Stimulated activated CD8-positive, alpha-beta memory T cell treated with anti-CD3 and anti-CD28 coated beads, Interleukin-2, amount 100 ng/mL, for 1 hour (primary cell): ENCODE measurements at places on chromosomes 1 and 21.

DNA sequence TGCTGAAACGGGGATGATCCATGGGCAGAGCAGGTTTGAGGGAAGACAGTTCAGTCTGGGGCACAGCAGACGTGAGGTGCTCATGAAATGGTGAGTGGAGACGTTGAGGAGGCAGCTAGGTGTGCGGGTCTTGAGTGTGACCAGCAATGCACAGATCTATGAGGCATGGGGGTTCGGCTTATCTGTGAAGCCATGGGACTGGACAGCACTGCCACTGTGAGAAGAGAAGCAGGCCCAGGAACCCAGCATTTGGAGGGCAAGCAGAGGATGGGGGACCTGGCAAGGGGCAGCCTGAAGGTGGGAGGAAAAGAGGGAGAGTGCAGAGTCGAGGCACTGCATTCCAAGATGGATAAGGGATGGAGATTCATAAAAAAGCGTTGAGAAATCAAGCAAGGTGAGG is 8.0 kb downstream of the CSF1 start:
- no peak for DNase-seq

DNA sequence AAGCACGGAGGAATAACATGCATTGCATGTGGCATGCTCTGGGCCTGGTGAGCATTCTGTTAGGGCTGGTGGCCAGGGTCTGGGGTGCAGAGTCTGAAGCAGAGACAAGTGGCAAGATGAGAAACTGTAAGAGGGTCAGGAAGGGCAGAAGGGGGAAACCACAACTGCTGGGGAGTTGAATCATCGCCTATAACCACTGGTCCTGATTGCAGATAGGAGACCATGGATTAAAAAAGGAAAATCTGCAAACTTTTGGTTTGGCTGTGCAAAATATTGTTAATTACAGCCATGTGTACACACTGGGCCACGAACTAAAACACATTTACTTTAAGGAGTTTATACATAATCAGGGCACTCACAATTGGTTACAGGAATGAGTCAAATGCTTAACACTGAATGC is 76.6 kb downstream of the TGFBR3 start:
- DNase-seq = no peak

GRCh38 chr1:37846647-37847339 is 12.6 kb downstream of the MTF1 start:
- no peak for DNase-seq

GRCh38 chr1:186781730-186782129 is 47.0 kb upstream of the PLA2G4A start:
- DNase-seq = no peak

GRCh38 chr1:201288765-201289164 is 5.5 kb downstream of the PKP1 start:
- DNase-seq = no peak

DNA sequence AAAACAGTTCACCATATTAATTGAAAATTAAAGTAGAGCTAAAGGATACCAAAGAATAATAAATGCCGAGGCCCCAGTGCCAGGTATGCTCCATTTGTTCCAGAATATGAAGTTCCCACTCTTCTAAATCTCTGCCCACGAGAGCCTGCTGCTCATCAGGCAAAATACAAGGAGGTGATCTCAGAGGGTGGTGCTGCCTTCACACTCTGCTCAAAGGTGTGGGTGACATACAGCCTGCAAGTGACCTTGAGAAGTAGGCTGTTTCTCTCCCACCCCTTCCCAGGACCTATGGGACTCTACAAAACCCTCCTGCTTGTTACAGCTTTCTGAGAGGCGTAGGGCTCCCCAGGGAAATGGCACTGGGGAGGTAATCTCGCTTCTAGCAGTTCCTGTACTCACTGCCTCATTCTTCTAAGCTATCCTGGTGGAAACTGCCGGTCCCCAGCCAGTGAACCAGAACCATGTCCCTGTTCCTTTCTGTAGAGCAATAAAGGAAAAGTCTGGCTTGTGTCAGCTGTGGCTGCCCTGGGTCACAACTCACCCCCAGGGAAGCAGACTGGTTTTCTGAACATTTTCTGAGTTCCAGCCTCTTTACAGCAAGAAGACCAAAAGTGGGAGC is 26.9 kb upstream of the DPT start:
- DNase-seq = no peak

- no peak for DNase-seq
Observed at GRCh38 chr21:34877485-34878128, 171.5 kb downstream of the RUNX1 start.

- no peak for DNase-seq
Observed at GRCh38 chr1:157044326-157044725, 1.2 kb downstream of the ARHGEF11 start.

- no peak for DNase-seq
Observed at GRCh38 chr1:105485207-105485606, 1571.3 kb upstream of the PRMT6 start.

GRCh38 chr21:38922474-38923235 is 116.9 kb downstream of the ETS2 start:
- DNase-seq = no peak

DNA sequence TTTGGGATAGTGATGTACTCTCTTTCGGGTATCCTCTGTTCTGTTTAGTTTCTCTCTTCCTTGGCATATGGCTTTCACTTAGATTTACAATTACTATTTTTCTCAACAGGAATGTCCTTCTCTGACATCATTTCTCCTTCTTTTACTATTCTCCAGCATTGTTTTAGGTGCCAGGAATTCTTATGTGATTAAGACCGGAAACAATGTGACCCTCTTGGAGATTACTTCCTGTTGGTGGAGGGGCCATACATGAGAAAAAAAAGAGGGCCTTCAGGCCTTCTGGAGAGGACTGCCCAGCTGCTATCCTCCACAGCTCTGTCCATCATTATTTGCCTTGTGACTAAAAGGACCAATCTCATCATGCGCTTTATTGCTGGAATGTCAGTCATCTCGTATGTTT is 50.4 kb upstream of the ADAMTS5 start:
- DNase-seq = no peak

DNA sequence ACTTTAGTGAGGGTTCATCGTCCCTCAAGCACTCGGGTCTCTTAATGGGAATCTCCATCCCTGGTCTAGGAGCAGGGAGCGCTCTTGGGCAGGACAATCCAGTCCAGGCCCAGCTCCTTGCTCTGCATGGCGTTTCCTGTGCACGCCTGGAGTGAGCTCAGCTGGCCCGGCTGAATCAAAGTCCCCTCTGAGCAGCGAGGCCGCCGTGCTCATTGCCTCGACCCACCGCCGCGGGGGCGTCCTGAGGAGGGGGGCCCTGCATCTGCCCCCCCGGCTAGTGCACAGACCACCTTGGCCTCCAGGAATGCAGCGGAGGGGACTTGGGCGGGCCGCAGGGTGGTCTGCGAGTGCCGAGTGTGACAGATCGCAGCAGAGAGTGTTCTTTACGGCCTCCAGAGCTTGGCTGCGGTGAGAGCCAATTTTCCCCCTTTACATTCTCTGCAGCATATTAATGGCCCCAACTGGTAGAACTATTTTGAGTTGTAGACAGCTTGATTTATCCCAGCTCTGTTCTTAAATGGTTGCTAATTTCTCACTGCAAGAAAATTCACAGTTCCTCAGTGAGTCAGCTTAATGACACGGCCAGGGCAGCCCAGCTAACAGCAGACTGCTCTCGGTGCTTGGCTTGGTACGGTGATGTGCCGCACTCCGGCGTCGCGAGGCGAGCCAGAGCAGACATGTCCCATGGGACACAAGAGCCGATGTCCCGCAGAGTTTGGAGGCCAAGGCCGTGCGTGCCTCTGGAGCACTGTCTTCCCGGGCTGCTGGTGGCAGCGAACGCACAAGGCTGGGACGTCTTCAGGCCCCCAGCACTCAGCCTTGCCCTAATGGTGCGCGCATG is 39.8 kb downstream of the SNAP47 start:
- no peak for DNase-seq

GRCh38 chr1:220093361-220094015 is 444 bp upstream of the IARS2 start:
- no peak for DNase-seq

- DNase-seq = no peak
Observed at GRCh38 chr1:109356505-109356904, 41.2 kb downstream of the SORT1 start.

GRCh38 chr1:1241588-1242219 is 4.8 kb downstream of the C1QTNF12 start:
- no peak for DNase-seq

DNA sequence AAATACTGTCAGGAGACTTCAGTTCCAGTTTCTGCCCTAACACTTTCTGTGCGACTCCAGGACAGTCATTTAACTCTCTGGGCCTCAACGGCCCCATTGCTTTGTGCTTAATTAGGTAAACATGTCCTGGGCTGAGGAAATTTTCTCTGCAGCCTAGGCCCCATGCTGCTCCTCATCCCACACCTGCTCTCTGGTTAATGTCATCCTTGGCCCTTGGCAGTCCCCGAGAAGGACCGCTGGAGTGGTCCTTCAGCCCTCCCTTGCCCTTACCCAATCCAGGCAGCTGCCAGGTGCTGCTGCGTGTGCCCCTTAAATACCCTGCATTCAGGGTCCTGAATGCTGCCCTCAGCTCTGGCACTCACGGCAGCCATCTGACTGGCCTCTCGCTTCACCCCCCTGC is 18.7 kb downstream of the UBL4B start:
- DNase-seq = no peak

DNA sequence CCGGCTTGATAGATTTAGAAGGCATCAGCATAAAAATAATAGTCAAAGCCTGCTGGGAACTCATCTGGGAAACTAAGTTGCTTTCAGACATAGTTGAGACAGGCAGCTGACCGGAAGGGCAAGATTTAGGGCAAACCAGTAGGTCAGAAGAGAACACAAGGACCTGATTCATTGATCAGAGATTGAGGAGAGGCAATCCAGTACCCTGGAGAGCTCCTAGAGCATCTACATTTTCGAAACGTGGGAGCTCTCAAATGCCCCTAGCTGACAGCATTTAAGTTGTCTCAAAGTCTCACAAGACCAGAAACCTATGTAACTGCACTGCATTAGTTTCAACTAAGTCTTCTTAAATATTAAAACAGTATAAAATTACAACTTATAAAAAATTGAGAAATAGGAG is 22.9 kb upstream of the MTF2 start:
- no peak for DNase-seq

DNA sequence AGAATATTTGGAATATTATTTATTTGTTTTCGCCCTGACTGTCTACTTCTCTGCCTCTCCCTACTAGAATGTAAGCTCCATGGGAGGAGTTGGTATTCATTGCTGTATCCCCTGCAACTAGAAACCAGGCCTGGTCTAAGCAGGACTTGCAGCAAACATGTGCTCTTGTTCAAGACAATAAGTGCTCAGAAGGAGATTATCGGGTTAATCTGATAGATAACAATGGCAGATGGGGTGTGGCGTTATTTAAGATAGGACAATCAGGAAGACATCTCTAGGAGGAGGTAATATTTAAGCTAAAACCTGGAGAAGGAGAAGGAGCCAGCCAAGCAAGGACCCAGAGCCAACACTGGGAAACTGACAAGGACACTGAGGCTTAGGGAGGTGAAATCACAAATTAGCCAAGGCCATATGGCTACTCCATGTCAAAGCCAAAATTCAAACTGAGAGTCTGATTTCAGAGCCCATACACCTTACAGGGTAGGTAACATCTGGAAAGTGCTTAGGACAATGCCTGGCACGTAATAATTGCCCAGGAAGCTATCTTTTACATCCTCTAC is 41.5 kb downstream of the STYXL2 start:
- DNase-seq = no peak

DNA sequence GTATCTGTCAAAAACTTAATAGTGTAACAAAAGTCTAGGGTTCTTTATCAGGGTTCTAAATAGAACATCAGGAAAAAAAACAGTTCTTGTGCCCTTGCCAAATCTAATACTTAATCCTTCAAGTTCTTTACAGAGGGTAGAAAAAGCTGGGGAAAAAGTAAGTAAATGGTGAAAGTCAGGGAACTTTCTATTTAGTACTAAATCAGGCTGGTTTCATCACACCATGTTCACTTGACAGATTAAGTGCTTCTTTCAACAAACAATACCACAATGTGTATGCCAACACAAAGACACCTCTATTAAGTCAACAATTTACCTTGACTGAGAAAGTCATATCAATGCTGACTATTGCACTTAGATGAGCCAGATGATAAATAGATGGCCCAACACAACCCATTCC is 9.7 kb downstream of the DBT start:
- DNase-seq = no peak

DNA sequence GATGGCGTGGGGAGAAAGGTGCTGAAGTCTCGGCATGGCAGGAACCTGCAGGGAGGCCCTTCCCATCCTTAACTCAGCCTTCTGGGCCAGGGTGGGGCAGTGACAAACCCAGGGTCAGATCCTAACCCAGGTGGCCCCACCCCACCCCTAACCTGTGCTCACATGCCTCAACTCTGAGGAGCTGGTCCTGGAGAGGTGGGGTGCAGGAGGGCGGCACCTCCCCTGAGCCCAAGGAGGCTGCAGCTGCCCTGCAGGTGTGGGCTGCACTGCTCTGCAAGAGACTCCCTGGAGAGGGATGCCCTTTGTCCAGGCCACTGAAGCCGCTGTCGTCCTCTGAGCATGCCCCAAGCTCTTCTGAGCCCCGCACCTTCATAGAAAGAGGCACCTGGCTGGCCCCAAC is 15.2 kb upstream of the ADAMTSL4 start:
- no peak for DNase-seq
